ENCODE measurements at places on chromosomes 12 and 14.
A peak's percentile ranks its signal among the peaks of the same experiment; 100 is the strongest.

- DNase-seq, result peak; percentile 11
These were observed at the start of gene WSCD2 for GRCh38 chr12:108129017-108129812. WSCD2 (plus strand) TSS chr12:108129288; CDS start chr12:108195833, 66,545 bp downstream.

DNA sequence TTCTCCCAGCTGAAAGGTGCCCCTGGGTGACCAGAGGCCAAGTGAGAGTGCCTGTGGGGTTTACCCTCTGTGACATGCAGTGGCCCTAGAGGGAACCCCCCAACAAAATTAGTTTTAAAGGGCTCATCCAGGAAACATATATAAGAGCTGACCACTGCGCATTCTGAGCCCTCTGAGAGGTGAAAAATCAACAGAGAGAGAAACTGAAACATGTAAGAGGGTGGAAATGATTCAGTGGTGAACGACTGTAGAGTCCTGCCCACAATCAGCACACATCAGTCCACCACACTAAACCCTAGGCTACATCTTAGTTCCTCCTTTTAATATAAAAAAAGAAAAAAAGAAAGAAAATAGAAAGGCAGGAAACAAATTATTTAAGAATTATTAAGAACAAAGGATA is 21.0 kb upstream of the ACSM4 start:
- DNase-seq, result no peak

DNA sequence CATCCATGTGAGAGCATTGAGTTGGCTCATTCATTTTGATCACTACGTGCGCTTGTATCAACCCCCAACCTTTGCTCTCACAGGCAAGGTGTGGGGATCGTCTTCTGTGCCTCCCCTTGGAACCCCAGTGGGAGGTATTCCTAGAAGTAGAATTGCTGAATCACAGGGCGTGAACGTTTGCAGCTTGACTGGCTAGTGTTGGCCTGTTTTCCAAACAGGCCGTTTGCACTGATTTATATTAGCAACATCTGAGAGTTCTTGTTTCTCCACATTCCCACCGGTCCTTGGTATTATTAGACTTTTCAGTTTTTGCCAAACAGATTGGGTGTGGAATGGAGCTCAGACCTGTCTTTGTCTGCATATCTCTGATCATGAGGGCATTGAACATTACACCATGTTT is 288.6 kb upstream of the PWP1 start:
- no peak for DNase-seq

- DNase-seq, result no peak
These were observed 28.2 kb upstream of the STAB2 start for GRCh38 chr12:103558879-103559278.

DNA sequence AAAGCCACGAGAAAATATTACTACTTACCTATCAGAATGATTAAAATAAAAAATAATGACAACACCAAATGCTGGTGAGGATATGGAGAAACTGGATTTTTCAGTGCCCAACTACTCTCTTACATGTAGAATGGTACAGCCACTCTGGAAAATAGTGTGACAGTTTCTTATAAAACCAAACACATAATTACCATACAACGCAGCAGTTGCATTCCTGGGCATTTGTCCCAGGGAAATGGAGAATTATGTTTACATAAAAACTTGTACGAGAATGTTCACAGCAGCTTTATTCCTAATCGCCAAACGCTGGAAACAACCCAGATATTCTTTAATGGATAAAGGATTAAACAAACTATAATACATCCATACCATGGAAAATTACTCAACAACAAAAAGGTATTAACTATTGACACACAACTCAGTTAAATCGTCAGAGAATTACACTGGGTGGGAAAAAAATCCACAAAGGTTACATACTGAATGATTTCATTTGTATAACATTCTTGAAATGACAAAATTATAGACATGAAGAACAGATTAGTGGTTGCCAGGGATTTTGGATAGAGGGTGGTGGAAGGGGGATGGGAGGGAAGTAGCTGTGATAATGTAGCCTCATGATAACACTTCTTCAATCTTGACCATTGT is 35.4 kb downstream of the TAOK3 start:
- DNase-seq, result no peak

DNA sequence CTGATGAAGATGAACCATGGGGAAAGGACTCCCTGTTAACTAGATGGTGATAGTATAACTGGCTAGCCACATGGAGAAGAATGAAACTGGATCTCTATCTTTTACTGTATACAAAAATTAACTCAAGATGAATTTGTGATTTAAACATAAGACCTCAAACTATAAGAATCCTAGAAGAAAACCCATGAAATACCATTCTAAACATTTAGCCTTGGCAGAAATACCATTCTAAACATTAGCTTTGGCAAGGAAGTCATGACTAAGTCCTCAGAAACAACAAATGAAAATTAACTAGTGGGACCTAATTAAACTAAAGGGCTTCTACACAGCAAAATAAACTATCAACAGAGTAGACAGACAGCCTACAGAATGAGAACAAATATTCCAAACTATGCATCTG is 28.4 kb upstream of the NOVA1 start:
- no peak for DNase-seq

GRCh38 chr14:91750634-91751198 is 18.8 kb upstream of the CATSPERB start:
- DNase-seq, result no peak

DNA sequence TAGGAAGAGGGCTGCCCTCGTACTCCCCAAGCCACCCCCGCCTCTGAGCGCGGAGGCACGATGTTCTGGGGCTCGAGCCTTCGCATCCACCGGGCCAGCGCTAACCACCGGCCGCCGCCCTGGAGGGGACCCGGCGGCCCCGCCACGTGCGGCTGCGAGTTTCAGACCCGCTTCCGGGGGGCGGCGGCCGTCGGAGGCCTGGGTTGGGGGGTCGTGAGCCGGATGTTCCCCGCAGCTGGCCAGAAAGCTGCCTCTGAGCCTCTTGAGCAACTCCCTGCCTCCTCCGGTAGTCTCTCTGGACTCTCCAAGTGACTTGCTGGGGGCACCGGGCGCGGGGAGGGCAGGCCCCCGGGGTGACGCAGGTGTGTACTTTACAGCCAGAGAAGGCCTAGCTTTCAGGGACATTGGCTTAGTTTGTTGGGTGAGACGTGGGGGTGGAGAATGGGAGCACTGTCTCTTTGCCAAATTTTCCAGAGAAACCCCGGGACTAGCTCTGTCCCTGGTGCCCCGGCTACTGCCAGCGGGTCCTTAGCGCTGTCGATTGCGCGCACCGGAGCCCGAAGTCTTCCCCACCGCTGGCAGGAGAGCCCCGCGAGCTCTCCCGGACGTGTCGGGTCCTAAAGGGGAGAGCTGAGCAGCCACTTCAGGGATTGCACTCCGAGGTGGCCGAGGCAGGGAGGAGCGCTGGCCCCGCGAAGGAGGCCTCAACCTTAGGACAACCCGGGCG is 15.6 kb downstream of the OTX2 start:
- DNase-seq, result no peak

- no peak for DNase-seq
These were observed 4.8 kb downstream of the PPP1R36 start for GRCh38 chr14:64554556-64554955.

DNA sequence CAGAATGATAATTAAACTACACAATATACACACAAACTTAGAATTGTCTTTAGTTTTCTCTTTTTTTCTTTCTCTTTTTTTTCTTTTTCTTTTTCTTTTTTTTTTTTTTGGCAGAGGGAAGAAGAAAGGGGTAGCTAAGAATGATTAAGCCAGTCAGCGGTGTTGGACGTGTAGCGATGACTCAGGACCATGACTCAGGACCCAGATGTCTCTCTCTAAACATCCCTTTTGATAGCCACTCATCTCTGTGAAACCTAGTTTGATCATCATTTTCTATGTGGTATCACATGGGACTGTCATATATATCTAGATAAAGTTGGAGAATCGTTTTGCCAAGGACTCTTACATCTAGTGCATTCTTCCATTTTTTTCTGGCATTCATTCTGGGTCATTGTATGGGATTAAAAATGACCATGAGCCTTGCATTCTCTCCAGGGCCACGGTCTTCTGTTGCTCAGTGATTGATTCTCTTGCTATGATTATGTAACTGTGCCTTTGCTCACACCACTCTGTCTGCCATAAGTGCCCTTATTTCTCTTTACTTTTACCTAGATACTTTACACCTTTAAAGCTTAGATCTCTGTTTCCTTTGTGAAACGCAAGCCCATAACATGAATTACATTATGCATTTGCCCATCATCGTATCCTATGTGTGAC is 26.6 kb upstream of the NRXN3 start:
- DNase-seq, result peak; percentile 60

GRCh38 chr12:64147011-64147631 is 75.0 kb downstream of the KICS2 start:
- no peak for DNase-seq

- no peak for DNase-seq
These were observed 49.7 kb downstream of the KIF21A start for GRCh38 chr12:39393179-39393578.

DNA sequence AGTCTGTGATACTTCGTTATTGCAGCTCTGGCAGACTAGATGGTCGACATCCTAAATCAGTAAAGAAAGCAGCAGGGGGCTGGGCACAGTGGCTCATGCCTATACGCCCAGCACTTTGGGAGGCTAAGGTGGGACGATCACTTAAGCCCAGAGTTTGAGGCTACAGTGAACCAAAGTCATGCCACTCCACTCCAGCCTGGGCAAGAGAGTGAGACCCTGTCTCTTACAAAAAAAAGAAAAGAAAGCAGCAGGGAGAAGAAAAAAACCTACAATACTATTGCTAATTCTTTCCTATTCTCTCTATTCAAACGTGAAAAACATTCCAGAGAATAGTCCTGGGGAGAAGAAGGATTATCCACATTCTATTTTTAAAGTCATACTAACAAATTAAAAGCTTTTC is 79.5 kb downstream of the DCAF5 start:
- DNase-seq, result no peak

DNA sequence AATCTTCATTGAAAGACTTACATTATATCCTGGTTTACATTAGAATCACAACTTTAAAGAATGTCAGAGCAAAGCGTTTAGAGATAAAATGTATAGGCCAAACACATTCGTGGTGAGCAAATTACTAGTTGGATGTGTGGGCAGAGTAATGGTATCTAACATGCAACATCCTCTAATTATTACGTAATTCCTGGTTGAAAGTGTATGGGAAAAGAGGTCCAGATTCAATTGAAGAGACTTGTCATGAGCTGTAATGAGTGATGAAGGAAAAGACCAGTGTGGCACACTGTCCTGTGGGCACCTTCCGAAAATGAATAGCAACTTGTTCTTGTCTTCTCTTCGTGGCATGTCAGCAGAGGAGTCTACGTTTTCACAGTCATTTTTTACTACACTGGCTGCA is 192.8 kb downstream of the LRIG3 start:
- DNase-seq, result no peak

GRCh38 chr14:73238424-73238852 is 1.1 kb downstream of the PAPLN start:
- peak; percentile 81 for DNase-seq

- DNase-seq, result no peak
These were observed 11.6 kb upstream of the HAL start for GRCh38 chr12:96007729-96008128.

DNA sequence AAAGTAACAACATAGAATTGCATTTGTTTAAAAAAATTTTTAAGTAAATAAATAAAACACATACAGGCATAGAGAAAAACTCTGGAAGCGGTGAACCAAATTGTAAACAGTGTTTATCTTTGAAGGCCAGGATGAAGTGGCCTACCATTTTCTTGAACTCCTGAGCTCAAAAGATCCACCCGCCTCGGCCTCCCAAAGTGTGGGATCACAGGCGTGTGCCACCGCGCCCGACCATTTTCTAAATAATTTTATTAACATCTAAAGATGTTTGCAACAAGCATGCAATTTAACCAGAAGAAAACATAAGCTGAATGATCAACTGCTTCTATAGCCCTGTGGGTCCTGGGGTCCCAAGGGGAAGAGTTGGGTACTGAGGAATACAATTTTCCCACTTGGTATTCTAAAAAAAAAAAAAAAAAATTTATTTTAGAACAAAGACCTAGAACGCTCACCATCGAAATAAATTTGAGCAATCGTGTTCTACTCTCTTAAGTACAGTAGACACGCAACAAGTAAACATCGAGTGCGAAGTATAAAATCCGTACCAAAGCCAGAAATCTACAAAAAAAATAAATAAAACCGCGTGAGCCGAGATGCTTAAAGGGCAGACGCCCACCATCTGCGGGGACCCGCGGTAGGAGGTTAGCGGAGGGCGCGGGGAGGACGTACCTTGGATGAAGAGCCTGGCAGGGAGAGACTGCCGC is 484 bp downstream of the MIS18BP1 start:
- peak; percentile 2 for DNase-seq

DNA sequence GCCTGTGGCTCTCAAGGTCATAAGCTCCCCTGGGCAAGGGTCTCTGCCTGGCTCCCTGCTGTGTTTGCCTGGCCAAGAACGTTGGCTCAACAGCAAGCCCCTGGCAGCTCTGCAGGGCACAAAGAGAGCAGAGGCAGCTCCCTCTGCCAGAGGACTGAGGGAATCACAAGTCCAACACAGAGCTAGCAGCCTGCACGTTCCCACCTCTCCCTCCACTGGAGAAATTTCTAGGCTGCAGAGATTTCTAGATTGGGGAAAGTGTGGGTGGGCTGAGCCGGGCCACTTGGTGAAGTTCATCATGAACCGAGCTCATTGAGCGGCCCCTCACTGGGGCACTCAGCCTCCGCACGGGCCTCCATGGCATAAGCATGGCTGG is 19.8 kb downstream of the ZFYVE21 start:
- no peak for DNase-seq

GRCh38 chr12:51893786-51894185 is 5.9 kb downstream of the ANKRD33 start:
- no peak for DNase-seq

DNA sequence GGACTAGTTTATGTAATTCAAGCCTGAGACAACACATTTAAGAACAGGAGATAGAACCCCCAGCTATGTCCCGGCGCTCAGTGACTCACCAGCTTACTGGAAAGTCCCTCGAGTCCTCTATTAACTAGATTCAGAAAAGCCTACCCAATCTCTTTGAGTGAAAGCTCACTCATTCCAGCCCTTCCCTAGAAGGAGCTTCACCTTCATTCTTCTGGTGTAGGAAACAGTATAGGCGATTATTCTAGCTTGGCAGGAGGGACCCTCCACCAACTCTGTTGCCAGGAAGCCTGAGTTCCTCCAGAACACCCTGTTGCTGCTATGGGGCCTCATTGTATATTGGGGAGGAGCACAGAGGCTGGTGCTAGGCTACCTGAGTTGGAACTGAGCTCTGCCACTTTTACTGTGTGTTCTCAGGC is 57.2 kb upstream of the AEBP2 start:
- peak; percentile 90 for DNase-seq

Data from A172 (cell line).